ENCODE measurements at places on chromosomes 2 and 18.

DNA sequence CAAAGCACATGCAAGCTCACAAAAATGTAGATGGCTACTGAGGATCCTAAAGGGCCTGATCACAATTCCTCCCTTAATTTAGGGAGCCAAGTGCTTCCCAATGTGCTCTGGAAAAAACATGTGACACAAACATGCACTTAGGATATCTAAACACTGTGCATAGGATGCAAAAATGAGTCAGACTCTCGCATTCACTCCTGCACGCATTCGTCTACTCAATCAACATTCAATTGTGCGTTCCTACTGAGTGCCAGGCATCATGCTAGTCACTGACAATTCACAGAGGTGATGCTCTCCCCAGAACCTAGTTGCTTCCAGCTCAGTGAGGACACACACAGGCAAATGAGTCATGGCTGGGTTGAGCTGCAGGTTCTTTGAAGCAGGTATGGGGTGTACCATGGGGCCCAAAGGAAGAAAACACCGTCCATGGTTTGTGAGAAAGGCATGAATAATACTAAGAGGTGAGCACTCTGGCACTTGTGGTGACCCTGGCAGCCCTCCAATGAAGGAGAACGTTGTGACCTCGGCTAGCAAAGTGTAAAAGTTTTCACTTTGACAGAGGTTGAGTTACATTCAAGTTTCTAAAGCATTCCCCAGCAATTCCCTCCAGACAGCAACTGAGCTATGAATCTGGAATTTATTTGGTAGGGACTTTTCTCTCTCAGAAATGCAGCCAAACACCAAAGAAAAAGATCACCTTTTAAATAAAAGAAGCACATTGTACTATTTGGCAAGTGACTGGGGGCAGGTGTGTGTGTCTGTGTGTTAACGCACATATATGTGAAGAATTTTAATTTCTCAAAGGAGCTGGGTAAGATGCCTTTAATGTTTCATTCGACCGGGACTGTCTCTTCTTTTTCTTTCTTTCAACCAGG is 173.3 kb downstream of the ALPK2 start:
- DNase-seq: no peak

- no peak for DNase-seq
Measured at GRCh38 chr2:177759443-177759842, 313.1 kb downstream of the PDE11A start.

- no peak for DNase-seq
Measured at GRCh38 chr2:159982270-159982669, 80.1 kb downstream of the PLA2R1 start.

DNA sequence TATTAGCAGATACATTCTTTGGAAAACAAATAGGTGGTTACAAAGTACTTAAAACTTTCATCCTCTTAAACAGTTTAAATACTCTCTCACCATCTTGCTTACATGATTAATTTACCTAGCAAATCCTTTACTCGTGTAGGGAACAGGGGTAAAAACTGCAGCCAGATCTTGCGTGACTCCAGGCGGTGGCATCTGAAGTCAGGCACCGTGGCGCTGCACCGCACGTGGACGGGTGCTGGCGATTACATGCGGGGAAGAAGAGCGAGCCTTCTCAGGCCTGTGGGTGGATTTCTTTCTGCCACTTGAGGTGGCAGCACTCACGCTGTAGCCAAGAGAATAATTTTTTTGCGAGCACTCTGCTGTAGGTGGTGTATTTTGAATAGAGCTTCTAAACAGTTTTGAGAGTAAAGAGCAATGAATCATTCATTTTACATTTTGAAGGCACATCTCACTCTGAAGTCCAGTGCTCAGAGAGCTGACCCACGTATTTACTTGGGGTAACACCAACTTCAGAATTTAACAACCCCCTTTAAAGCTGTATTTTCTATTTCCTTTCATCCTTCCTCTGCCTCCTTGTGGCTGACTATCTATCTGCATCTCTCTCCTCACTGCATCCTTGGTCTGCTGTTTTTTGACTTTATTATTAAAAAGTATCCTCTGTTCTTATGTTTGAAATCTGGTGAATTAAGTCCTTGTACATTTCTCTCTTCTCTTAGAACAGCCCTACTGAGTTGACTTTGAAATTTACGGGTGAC is 68.9 kb downstream of the EPAS1 start:
- no peak for DNase-seq

DNA sequence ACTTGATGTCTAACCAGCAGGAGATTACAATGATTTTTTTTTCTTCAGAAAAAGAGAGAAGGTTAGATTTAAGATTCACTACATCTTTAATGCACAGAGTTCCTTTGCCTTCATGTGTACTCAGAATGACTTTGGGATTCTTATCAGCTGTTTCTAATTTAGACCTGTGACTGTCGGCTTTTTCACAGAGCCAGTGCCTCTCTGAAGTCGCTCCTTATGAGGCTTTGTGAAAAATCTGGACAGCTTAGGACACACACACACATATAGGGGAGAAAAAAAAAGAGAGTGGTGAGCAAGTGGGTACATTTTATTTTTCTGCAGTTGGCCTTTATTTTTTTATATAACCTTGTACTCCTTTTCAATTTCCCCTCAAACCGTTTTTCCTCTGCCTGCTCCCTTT is 893.1 kb upstream of the CELF4 start:
- no peak for DNase-seq

All from caudate nucleus (tissue), 63 donors.